GM23338 (cell line): ENCODE measurements at places on chromosomes 13 and 19. TPM values are rescaled to one million over a fixed set of nuclear protein-coding genes. Genes with fewer than 3 reads are reported as not detected.
A peak's percentile ranks its signal among the peaks of the same experiment; 100 is the strongest.

The ZNF700 gene
- total RNA-seq, result 9.3 and 13.6 TPM in 2 replicates

The EDNRB gene
- total RNA-seq, result 28.9 and 29.2 TPM in 2 replicates

The NKPD1 gene
- total RNA-seq, result 1.3 and 2.2 TPM in 2 replicates

The PSG3 gene
- not detected in 2 replicates for total RNA-seq

The OR7A5 gene
- total RNA-seq, result not detected in 2 replicates

The ZNF547 gene
- total RNA-seq, result 4.9 and 5.1 TPM in 2 replicates

The ZNF625 gene
- total RNA-seq, result 18.6 and 28.2 TPM in 2 replicates

The NOTCH3 gene
- total RNA-seq, result 151 and 172 TPM in 2 replicates

The IGFL3 gene
- total RNA-seq, result not detected in 2 replicates

DNA sequence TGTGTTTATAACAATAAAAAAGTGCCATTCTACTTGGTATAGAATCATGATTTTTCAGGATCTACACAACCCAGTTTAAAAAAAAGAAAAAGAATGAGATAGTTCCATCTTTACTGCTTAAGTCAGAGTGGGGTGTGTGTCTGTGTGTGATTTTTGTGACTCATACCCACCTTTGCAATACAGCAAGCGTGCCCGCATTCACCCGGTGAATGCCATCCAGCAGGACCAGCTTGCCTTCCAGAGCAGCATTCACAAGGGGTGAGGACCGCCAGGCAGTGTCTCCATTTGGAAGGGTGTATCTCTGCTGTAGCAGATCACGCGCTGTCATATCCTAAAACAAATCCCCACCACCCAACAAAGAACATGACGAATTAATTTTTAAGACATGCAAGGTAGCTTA lies 127.7 kb downstream of the VWA8 start:
- no peaks in the 10 kb centered on the region for H3K36me3 ChIP-seq
- H3K27me3 ChIP-seq, result no peaks in the 10 kb centered on the region
- no peak overlapping the region for H3K27ac ChIP-seq
- no peaks in the 10 kb centered on the region for H3K4me1 ChIP-seq

GRCh38 chr19:48461982-48462655 lies 6.7 kb downstream of the KCNJ14 start:
- H3K27ac ChIP-seq, result no peak overlapping the region
- peaks cover 3% of the 10 kb centered on the region; the same call in 1 of the 2 replicates for H3K4me1 ChIP-seq
- H3K27me3 ChIP-seq, result no peaks in the 10 kb centered on the region
- no peaks in the 10 kb centered on the region for H3K36me3 ChIP-seq
- H3K4me3 ChIP-seq, result no peak overlapping the region

GRCh38 chr13:29170436-29171082 lies 350.4 kb downstream of the MTUS2 start:
- no peak overlapping the region for H3K27ac ChIP-seq
- no peak for DNase-seq
- H3K36me3 ChIP-seq, result no peaks in the 10 kb centered on the region
- no peaks in the 10 kb centered on the region for H3K27me3 ChIP-seq
- no peaks in the 10 kb centered on the region for H3K4me1 ChIP-seq
- H3K4me3 ChIP-seq, result no peak overlapping the region

DNA sequence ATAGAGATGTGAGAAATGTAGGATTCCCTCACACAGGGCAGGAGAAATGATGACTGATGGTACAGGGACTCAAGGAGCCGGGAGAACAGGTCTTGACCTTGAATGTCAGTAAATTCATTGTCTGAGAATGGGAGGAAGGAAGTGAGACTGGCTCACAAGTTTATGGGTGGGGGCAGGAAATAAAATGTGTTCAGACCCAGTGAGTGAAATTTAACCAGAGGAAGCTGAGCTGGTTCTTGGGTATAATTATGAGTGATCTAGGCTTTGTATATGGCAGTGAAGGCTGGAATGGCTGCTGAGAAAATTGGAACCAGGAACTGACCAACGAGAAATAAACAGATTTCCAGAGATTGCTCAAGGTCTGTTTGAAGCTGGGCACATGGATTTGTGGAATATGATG lies 6.3 kb upstream of the IGSF23 start:
- no peaks in the 10 kb centered on the region for H3K36me3 ChIP-seq
- H3K27ac ChIP-seq, result no peak overlapping the region
- H3K4me3 ChIP-seq, result no peak overlapping the region
- no peaks in the 10 kb centered on the region for H3K27me3 ChIP-seq

- no peak overlapping the region for H3K4me3 ChIP-seq
- no peak for DNase-seq
- H3K36me3 ChIP-seq, result peaks cover 16% of the 10 kb centered on the region; the same call in 1 of the 2 replicates
- no peaks in the 10 kb centered on the region for H3K27me3 ChIP-seq
- H3K27ac ChIP-seq, result no peak overlapping the region
- no peaks in the 10 kb centered on the region; the same call in 1 of the 2 replicates for H3K4me1 ChIP-seq
These were observed 4.0 kb downstream of the P2RY11 start for GRCh38 chr19:10115392-10116084.

DNA sequence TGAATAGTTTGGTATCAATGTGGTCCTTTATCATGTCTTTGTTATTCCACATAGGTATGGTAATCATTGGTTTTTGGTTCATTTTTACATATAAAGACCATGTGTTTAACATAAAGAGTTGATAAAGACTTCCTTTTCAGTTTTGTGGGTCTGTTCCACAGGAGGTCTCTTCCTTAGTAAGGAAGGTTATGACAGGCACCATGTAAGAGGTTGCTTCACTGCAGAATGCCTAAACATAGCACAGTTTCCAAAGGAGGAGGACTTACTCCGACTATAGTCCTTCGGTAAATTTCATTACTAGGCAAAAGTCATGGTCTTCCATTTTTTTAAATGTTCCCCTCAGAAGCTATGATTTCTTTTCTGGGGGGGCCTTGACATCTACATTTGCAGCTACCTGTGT lies 27.1 kb upstream of the PCDH17 start:
- peaks cover 44% of the 10 kb centered on the region for H3K4me1 ChIP-seq
- no peaks in the 10 kb centered on the region for H3K36me3 ChIP-seq
- H3K4me3 ChIP-seq, result peak overlapping the region; percentile 27
- no peak for DNase-seq
- no peaks in the 10 kb centered on the region for H3K27me3 ChIP-seq

DNA sequence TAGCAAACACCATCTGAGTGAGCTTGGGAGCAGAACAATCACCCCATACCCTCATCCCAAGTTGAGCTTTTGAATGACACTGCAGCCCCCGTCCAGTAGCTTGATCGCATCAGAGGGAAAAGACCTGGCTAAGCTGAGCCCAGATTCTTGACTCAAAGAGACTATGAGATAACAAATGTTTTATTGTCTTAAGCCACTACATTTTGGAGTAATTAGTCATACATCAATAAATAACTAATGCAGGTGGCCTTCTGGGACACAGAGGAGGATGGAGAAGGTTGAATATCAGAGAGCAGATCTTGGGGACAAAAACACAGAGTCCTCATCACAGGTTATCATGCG lies 24.6 kb upstream of the IGSF23 start:
- H3K27me3 ChIP-seq, result no peaks in the 10 kb centered on the region
- no peak overlapping the region for H3K4me3 ChIP-seq
- no peaks in the 10 kb centered on the region for H3K36me3 ChIP-seq
- DNase-seq, result no peak

DNA sequence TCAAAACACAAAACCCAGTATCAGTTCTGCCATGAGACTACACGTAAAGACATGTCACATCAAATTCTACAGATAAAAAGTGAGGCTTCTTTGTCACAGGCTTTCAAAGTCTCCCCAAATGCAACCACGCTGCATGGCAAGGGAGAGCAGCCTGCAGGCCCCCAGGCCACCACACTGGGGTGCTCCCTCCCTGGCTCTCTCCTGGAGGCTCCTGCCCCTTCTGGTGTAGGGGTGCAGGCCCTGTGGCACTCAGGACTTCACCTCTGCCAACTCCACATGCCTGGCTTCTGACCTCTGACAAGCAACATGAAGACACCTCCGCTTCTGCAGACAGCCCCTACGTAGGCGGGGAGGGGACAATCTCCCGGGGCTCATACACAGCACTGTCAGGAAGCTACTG lies 14.3 kb downstream of the AKAP8 start:
- H3K4me1 ChIP-seq, result no peaks in the 10 kb centered on the region
- no peak overlapping the region for H3K4me3 ChIP-seq
- no peak for DNase-seq
- H3K36me3 ChIP-seq, result peaks cover 42% of the 10 kb centered on the region
- no peaks in the 10 kb centered on the region for H3K27me3 ChIP-seq

GRCh38 chr19:912181-913079 lies 589 bp downstream of the R3HDM4 start:
- peaks cover 39% of the 10 kb centered on the region for H3K27me3 ChIP-seq
- H3K36me3 ChIP-seq, result no peaks in the 10 kb centered on the region
- no peak for DNase-seq
- H3K27ac ChIP-seq, result no peak overlapping the region

GRCh38 chr13:105655046-105655445 lies 880.4 kb downstream of the EFNB2 start:
- H3K36me3 ChIP-seq, result no peaks in the 10 kb centered on the region
- no peak overlapping the region for H3K4me3 ChIP-seq
- H3K27me3 ChIP-seq, result no peaks in the 10 kb centered on the region
- H3K4me1 ChIP-seq, result no peaks in the 10 kb centered on the region

- H3K36me3 ChIP-seq, result no peaks in the 10 kb centered on the region
- H3K27me3 ChIP-seq, result peaks cover 4% of the 10 kb centered on the region; the same call in 1 of the 2 replicates
- DNase-seq, result no peak
- no peak overlapping the region for H3K27ac ChIP-seq
These were observed 2.2 kb upstream of the IRS2 start for GRCh38 chr13:109788372-109789111.

DNA sequence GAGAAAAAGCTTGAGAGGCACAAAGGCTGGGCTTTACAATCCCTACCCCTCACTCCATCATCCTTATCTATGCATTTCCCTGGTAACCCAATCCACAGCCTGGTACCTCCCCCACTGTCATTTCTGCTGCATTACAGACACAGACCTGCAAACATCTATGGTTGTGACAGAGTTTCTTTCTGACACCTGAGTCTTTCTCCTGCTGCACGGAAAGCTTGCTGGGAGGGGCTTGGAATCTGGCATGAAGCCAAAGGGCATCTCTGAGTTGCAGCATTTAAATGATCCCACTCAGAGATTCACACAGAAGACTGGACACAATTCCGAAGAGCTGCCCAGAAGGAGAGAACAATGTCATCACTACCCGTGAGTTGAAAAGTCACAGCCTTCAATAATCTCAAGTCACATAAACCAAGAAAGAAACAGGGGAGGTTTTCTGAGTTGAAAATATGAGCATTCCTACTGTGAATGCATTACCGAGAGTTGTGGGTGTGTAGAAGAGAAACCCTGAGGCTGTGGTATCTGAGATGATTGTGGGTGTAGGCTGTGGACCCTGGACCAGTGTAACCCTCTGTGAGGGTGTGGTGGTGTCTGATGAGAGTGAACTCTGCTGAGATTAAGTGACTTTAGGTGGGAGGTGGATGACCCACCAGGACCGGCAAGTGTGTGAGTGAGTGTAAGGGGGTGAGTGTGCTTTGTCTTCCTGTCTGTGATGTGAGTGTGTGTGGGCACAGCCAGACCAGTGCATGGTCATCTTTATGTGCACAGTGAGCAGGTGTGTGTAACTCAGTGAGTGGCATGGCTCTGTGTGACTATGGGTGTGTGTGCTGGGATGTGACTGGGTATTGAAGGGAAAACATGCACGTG lies at the start of gene LGALS14:
LGALS14 (plus strand) TSS at position 301 of the 864 bp plus-strand sequence; CDS start at position 349, 48 bp downstream.
- H3K4me3 ChIP-seq, result no peak within 1 kb of the TSS
- H3K4me1 ChIP-seq, result no peaks in the 10 kb centered on the region
- no peak within 1 kb of the TSS for H3K27ac ChIP-seq
- no peaks in the 10 kb centered on the region for H3K36me3 ChIP-seq
- H3K27me3 ChIP-seq, result no peaks in the 10 kb centered on the region
